ENCODE measurements at places on chromosomes 5 and 9.

GRCh38 chr5:111997711-111998110, 240.7 kb upstream of the NREP start:
- DNase-seq, result peak; percentile 100

- DNase-seq, result no peak
These were observed 499.5 kb upstream of the BRINP1 start for GRCh38 chr9:119868694-119869093.

GRCh38 chr5:112528928-112529327, 109.9 kb upstream of the EPB41L4A start:
- DNase-seq, result no peak

DNA sequence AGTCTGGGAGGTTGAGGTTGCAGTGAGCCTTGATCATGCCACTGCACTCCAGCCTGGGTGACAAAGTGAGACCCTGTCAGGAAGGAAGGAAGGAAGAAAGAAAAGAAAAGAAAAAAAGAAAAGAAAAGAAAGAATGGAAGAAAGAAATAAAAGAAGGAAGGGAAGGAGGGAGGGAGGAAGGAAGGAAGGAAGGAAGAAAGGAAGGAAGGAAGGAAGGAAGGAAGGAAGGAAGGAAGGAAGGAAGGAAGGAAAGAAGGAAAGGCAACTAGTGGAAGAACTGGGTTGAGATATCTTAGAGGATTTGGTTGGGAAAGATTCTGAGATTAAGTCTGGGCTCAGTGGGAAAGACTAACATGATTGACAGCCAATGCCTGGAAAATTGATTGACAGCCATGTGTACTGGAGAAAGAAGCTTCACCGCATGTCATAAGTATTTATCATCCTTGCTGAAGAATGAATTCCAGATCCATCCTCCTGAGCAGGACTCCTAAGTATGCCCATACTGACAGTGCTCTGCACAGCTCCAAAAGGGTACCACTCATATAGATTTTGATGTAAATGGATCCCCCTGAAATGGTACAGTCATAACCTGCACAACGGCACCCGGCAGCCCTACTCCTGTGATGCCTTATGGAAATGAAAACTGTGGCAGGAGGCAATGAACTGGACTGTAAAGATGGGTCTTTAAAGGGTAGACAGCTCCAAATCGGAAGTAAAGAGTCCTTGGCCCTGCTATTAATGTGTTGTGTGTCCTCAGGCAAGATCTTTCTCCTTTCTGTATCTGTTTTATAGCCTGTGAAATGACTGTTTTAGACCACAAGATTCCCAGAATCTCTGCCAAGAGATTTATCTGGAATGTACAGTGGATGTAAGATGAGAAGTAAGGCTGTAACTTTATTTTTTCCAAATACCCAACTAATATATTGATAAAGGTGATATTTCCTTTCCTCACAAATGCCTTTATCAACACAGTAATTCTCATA, 16.9 kb upstream of the ADRA1B start:
- peak; percentile 57 for DNase-seq

GRCh38 chr5:97923496-97923895, 740.4 kb upstream of the RIOK2 start:
- DNase-seq, result no peak

GRCh38 chr9:112033237-112034215, 136.9 kb downstream of the UGCG start:
- no peak for DNase-seq

DNA sequence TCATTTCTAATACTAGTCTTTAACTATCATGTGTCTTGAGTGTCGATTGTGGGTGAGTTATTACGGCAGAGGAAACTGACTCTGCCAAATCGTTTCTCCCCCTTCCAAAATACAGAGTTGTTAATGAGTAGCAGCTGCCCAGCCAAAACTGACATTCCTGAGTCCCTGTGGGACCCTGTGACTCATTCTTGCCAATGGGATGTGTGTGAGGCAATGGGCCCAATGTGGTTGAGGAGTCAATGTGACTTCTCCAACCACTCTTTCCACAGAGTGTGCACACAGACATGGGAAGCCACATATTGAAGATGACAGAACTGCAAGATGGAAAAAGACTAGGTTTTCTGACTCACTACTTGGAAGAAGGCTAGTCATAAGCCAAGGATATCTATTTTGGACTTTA, 434.7 kb downstream of the DTWD2 start:
- DNase-seq, result peak; percentile 3

- no peak for DNase-seq
These were observed 39.7 kb upstream of the NKD2 start for GRCh38 chr5:968881-969280.

- peak; percentile 61 for DNase-seq
These were observed 27.9 kb downstream of the PCDH1 start for GRCh38 chr5:141850244-141850768.

DNA sequence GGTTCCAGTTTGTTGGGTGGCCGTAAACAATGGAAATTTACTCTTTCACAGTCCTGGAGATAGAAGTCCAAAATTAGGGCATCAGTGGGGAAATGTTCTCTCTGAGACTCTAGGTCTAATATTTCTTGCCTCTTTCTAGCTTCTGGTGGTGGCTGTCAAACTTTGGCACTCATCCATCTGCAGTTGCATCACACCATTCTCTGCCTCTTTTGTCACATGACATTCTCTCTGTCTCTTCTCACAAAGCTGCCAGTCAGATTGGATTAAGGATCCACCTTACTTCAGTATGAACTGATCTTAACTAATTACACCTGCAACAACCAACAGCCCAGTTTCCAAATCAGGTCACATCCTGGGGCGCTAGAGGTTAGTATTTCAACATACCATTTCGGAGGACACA, 222.9 kb upstream of the FTMT start:
- no peak for DNase-seq

DNA sequence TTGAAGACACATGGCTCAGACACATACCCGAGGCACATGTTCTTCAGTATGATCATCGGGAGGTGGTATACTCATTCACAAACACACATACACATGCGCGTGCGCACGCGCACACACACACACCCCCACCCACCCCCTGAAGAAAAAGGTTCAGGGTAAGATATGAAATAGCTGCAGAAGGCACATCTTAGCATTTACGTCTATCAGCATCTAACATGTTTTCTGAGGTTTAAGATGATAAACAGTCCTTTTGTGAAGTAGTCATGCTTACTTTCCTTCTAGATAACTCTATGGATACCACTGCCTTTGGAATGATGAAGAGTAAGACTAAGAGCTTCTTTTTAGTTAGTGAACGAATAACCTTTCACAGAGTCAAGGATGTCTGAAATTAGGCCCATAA, 105.1 kb upstream of the GNA14 start:
- DNase-seq, result no peak

- no peak for DNase-seq
These were observed 66.6 kb downstream of the NTRK2 start for GRCh38 chr9:84736081-84736480.

DNA sequence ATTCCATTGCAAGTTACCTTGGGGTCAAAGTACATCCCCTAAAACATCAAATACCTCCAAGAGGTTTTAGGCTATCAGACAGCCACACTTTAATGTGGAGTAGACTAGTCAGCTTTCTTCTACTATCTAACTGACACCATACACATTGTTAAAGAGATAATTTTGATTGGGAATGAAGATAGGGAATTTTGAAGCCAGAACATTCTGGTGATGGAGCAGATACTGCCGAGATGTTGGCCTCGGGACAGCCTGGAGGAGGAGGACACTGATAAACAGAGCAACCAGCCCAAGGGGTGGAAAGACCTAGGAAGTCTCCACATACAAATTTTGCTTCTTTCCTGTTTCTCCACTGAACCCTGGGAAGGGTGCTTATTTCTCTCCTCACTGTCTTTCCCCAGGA, 14.9 kb downstream of the TJP2 start:
- DNase-seq, result no peak

GRCh38 chr9:86909388-86909787, 37.9 kb downstream of the GAS1 start:
- DNase-seq, result no peak

- DNase-seq, result peak; percentile 70
These were observed 16.0 kb downstream of the TRAF2 start for GRCh38 chr9:136902259-136902821.

DNA sequence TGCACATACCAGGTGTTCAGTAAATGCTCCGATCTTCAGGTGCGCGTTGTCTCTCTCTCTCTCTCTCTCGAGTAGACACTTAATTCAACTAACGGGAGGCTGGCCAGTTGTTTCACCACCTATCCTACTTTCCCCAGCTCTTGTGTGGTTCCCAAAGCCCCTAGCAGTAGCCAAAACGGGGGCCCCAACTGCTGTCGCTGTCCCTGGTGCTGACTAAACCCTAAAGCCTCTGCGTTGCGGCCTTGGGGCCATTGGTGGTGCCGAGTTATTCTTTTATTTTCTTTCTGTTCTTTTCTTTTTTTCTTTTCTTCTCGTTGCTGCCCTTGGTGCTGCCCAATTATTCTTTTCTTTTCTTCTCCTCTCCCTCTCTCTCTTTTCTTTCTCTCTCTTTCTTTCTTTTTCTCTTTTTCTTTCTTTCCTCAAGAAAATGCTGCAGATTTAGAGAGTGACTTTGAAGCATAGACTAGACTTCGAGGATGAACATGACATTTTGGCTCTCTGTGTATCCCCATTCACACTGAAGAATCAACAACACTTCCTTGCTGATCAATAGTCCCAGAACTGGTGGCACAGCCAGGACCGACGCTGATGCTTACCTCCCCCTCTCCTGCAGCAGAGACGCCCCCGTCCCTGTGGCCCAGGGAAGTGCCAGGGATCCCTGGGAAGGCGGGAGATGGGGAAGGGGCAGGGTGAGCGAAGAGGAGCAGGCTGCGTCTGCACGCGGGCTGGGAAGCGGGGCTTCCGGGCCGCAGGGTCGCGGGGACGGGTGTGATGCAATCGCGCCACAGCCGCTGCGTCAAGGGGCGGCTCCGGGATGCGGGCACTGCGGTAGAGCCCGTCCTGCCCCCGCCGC, at the start of gene FBLL1:
Gene FBLL1, plus strand, starts transcription at position 785 of the 853 bp plus-strand sequence. CDS start 200 bp downstream, outside the sequence.
- peak; percentile 24 for DNase-seq

- no peak for DNase-seq
These were observed 49.1 kb downstream of the PRKACG start for GRCh38 chr9:68964765-68965164.

GRCh38 chr9:17057729-17058128, 77.1 kb upstream of the CNTLN start:
- no peak for DNase-seq

GRCh38 chr5:90866333-90866732, 307.7 kb downstream of the ADGRV1 start:
- DNase-seq, result peak; percentile 51

GRCh38 chr9:137709411-137710101, 90.8 kb downstream of the EHMT1 start:
- DNase-seq, result no peak

DNA sequence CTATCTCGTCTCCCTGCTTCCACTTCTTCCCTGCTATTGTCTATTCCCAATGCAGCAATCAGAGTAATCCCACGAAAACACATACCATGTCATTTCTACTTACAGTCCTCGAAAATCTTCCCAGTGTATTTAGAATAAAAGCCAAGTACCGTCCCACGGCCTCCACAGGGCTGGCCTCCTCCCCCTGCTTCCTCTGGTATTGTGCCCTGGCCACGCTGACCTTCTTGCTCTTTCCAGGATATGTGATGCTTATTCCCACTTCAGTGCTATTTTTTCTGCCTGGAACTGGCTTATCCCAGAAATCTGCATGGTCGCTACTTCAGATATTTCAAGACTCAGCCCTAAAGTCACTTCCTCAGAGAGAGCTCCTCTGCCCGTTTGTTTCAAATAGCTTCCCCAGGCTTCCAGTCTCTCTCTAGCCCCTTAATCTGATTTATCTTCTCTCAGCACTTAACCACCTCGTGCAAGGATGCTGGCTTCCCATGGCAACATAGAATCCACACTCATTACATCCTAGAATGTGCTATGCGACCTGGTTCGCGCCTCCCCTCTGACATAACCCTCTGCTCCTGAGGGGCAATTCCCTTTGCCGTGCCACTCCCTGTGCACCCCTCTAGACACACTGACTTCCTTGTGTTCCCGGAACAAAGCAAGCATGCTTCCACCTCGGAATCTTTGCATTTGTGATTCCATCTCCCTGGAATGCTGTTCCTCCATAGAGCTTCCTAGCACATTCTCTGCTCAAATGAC, 365.9 kb downstream of the ZSWIM6 start:
- DNase-seq, result no peak
